ENCODE measurements at places on chromosomes 6 and 20.

DNA sequence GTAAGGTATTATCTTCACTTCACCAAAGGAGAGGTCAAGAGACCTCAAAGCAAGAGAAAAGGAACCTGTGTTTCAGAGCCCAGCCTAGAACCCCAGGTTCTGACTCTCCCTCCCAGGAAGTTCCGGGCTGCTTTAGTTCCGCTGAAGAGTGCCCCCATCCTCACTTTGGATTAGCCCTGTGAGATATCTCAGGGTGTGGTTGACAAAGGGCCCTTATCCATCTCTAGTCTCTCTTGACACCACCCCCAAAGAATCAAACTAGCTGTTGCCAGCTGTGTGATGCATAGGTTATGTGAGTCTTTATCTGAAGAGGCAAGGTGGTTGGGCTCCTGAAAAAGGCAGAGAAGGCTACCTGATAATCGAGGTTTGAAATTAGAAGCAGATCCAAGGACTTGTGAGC, 20.6 kb downstream of the BRPF3 start:
- DNase-seq = no peak

GRCh38 chr20:59829054-59829785, 104.2 kb downstream of the SYCP2 start:
- DNase-seq = no peak

DNA sequence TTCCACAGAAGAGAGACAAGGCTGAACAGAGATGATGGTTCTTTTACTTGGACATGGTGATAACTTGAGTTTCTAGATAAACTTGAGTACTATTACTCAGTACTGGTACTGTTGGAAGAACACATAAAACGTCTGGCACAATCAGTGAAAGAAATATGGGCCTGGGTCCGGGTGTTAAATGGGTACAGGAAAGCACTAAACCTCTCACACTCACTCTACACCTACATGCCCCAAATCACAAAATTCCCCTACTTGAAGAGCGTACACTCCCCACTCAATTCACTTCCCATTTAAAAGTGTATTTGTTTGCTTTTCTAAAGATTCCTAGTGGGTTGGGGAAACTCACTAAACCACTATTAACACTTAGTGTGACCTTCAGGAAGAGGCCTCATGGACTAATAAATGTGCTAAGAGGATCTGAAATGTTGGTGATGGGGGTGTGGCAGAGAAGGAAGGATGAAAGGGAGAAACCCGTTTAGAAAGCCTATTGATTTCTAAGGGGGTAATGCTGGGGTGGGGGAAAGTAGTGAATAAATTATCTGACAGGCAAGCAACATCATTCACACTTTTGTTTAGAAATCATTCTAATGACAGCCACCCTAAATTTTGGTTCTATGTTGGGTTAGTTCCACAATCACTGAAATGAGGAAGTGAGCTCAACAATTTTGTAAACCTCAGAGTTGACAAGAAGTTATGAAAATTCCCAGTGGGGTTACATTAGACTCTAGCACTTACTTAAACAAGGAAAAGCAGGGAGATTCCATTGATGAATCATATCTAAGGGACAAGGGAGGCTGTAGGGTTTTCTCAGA, 222.6 kb upstream of the MARCKS start:
- no peak for DNase-seq

GRCh38 chr6:43634702-43635303, 837 bp upstream of the MAD2L1BP start:
- no peak for DNase-seq

- no peak for DNase-seq
Observed at GRCh38 chr20:4794846-4795245, 73.1 kb downstream of the PRND start.

DNA sequence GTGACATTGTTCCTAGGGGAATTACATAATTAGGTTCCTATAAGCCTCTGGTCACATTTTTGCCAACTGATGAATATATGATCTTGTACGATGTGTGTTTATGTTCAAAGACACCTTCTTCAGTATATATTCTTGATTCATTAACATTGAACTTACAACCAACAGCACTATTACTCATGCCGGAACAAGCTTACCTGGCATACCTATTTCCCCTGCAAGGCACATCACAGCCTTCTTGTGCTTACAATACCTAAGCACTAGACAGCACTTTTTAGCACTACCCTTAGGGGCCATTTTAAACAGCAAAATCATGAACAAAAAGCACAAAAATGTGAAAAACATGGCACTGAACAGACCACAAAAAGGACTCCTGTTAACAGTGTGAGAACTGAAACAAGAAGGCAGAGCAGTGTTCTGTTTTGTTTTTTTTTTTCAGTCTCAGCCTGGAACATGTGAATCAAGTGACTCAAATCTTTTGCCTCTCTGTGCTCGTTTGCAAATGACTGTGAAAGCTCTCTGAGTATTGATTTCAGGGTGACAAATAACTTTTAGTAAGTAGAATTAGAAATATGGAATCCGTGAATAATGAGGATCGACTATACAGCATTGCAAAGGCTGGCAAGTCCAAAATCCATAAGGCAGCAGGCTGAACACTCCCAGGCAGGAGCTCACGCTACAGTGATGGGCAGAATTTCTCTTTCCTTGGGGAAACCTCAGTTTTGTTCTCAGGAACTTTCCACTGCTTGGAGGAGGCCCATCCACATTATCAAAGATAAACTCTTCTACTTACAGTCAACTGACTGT, 102.3 kb upstream of the TSHZ2 start:
- no peak for DNase-seq

- no peak for DNase-seq
Observed at GRCh38 chr6:74942130-74942529, 263.7 kb downstream of the COL12A1 start.

GRCh38 chr6:29510746-29511300, 23.1 kb upstream of the MAS1L start:
- DNase-seq = no peak

GRCh38 chr20:20447196-20447595, 79.3 kb downstream of the INSM1 start:
- DNase-seq = no peak

DNA sequence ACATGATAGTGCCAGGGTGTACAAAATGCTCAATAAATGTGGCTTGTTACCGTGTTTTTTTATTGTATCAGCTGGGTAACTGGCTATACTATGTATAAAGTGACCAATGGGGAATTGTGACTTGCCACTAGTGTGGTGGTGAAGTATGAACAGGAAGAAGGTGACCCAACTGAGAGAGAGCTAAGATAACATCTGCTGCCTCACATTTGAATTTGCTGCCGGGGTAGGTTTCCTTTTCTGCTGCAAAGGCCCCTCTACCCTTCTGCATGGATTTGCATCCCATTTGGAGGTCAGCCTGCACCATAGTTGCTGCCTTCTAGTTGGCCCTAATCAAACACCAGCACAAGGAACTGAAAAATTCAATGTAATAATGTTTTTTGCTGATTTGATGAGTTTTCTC, 24.1 kb downstream of the IL17A start:
- DNase-seq = no peak

GRCh38 chr6:5199702-5200101, 61.0 kb downstream of the LYRM4 start:
- no peak for DNase-seq

- DNase-seq = no peak
Observed at GRCh38 chr20:61436283-61436666, 184.2 kb downstream of the CDH4 start.

DNA sequence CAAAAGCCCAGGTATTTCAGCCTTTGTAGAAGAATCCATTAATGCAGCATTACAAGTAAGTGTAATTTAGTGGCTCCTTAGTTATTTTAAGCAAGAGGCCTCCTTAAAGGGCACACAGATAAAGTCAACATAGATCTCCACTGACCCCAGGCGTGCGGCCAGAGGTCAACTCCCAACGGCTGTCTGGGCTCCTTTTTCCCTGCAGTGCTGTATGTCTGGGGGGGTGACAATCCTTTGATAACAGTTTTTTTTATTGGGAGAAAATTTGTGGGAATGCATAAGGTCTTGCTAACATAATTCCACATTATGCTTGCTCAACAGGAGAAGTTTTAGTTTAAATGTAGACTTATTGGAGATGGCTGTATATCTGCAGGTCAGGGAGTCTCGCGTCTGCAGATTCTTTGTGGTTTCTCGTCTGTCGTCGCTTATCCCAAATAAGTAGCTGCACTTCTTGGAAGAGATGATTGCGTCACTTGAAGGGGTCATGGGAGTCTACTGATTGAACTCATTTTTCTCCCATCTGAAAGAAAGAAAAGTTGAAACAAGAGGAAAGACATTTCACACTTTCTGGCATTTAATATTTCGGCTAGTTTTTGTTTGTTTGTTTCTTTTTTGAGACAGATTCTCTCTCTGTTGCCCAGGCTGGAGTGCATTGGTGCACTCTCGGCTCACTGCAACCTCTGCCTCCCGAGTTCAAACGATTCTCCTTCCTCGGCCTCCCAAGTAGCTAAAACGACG, 151.7 kb upstream of the AKAP12 start:
- DNase-seq = no peak

GRCh38 chr20:38291966-38292365, 12.0 kb upstream of the BPI start:
- DNase-seq = no peak

DNA sequence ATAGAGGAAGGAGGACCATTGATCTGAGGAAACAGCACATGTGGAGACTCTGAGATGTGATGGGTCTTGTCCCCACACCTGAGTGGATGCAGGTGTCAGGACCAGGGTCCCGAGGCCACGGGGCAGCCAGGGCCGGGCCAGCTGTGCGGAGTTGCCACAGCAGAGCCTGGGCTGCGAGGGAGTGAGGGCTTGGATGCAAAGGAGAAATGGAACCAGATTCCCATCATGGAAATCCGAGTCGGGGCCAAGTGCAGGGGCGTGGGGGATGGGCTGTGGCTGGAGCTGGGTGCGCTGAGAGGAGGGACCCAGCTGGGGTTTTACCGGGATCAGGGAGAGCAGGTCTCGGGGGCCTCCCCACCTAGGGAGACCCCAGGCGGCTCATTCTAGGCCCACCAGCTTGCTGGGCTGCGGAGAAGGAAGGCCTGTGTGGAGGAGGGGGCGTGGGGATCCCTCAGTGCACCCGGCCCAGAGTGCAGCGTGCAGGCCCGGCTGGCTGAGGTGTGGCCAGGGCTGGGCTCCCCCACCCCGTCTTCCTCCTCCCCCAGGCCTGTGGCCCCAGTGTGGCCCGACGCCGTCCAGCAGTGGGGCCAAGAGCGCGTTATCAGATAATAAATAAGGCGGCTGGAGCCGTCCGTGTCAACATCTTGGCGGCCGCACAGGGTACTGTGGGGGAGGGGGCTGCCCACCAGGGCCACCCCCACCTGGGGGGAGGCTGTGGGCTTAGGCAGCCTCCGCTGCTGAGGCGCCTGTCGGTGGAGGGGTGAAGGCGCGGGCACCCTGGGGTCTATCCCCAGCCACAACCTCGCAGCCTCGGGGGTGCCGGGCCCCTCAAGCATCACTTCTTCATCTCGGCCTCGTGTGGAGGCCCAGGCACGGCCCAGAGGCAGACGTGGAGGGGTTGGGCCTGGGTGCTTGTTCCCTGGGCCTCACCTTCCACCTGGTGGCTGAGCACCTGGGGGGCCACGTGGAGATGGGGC, 17.2 kb downstream of the GATA5 start:
- no peak for DNase-seq

DNA sequence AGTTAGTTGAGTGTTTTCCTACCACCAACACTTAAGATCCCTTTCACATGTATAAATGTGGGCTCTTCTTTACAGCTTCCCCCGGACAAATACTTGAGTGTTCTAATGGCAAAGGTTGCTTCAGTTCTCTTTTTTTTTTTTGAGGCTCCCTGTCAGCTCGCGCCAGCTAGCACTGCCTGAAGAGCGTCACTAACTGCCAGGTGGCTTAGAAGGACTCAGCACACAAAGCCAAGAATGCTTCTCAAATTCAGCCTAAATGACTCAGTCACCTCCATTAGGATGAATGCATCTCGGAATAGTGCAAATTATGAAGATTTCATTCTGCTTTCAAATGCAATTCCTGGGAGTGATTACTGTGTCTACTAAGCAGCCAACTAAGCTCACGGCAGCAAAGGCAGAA, 150.7 kb upstream of the BTBD3 start:
- no peak for DNase-seq

DNA sequence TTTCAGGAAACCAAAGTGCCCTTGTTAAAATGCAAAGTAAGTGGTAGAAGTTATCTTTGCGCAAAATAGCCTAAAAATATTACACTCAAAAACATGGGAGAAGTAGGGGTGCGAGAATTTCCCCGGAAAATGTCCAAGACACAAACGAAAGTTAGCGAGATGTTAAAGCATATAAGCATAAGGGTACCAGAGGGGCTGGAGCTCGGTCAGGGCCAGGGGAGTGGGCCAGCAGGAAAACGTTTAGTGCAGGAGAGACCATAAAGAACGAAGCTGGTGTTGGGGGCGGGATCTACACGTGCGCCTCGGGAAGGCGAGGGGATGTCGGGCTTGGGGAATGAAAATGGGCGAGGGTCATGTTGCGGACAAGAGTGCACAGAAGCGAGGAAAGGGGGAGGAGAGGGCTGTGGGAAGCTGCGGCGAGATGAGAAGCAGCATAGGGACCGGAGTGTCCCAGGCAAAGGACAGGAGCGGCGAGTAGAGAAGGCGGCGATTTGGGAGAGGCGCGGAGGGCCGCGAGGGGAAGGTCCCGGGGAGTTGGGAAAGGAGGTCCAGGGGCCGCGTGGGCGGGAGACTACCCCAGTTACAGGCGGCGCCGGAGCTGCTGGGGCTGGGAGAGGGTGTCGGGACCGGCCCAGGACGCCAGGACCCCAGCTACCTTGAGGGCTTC, 600 bp downstream of the XPO5 start:
- peak; percentile 4 for DNase-seq

Data from globus pallidus (tissue), 1 donor.